ENCODE measurements at places on chromosomes 5 and 9.
A peak's percentile ranks its signal among the peaks of the same experiment; 100 is the strongest.

GRCh38 chr5:55347786-55348185 lies 40.0 kb downstream of the MTREX start:
- no peak for DNase-seq

DNA sequence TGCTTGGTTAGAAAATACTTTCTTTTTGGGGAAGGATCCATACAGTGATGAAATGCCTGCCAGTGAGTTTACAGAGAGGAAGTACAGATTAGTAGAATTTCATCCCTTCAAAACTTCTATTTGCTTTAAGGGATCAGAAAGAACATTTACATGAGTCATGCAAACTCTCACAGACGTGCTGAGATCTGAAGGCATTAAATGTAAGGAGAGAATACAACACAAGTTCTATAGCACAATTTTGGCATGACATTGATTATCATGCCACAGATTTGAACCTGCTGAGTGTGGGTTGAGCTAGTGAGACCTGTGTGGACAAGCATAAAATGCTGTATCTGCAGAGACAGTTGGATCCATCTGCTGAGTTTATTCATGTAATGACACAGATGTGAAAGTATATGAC lies 613.6 kb upstream of the SEMA6A start:
- no peak for DNase-seq

GRCh38 chr5:116469631-116470030 lies 105.0 kb downstream of the SEMA6A start:
- no peak for DNase-seq

DNA sequence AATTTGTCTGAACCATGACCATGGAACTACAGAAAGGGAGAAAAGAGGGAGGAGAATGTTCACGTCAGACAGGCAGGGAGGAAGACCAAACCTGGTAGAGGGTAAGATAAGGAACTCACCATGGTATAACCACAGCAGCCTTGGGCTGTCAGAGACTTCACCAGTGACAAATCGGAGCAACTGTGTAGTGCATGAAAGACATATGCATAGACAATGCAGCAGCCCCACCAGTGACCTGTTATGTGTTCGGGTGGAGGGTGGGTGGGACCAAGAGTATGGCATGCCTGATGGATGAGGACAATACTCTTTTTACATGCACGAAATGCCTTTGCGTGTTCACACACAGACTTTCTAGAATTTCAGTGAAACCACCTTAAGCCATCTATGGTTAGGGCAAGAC lies 221.8 kb upstream of the RASEF start:
- no peak for DNase-seq

- no peak for DNase-seq
Observed at GRCh38 chr9:136017289-136018190, 56.4 kb upstream of the UBAC1 start.

DNA sequence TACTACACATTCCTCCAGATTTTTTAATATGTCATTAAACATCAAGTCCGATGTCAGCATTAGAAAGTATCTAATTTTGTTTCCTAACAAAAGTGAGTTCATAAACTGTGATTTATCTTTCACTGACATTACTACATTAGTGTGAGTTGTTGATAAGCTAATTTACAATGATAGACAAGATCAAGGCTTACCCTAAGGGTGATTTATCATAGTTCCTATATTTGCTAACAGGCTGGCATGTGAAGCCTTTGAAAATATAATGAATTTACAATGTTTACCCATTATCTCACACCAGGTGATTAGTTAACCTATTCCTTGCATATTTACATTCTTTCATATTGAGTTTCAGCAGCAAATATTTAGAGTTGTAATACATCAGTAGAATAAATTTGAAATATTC lies 1096.9 kb upstream of the NUDT12 start:
- no peak for DNase-seq

GRCh38 chr9:109254317-109254716 lies 66.5 kb downstream of the EPB41L4B start:
- DNase-seq: peak; percentile 27

- peak; percentile 43 for DNase-seq
Observed at GRCh38 chr9:20624201-20625002, 2.1 kb upstream of the MLLT3 start.

GRCh38 chr5:151628112-151628823 lies 37.1 kb upstream of the FAT2 start:
- no peak for DNase-seq

GRCh38 chr5:56233230-56233629 lies at the start of gene ANKRD55:
Gene ANKRD55 (minus strand): TSS chr5:56233330. CDS start chr5:56232913, 417 bp downstream.
- DNase-seq: no peak

DNA sequence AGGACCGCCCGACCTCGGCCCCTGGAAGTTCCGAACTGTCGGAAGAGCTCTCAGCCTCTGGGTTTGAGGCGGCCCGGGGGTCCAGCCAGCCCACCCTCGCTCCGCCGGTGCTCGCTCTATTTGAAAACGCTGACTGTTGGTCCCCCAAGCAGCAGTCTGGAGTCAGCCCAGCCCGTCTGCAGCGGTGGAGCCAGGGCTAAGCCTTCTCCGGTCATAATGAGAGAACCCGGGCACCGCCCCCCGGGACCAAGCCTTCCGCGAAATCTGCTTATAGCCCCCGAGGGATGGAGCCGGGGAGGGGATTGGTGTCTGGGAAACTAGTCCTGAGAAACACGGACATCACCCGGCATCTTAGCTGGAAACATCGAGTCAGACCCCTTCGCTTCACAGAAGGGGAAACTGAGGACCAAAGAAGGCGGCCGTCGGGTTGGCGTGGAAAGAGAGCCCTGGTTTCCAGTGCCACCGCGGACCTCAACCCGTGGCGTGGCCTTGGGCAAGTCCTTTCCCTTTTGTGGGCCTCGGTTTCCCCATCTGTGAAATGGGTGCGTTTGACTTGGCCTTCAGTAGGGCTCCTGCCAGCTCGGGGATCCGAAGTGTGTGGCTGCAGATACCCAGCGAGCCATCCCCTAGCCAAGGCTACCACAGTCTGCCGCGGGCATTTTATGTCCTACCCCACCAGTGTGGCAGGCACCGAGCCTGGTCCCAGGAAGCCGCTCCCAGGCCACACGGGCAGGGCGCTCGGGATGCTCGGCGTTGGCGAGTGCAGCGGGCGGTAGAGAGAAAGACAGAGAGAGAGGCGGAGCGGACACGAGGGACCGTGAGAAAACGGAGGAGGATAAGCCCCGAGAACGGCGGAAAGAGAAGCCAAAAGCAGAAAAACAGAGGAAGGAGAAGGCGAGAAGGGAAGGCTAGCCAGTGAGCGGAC lies 857 bp downstream of the ADAM19 start:
- DNase-seq: no peak

DNA sequence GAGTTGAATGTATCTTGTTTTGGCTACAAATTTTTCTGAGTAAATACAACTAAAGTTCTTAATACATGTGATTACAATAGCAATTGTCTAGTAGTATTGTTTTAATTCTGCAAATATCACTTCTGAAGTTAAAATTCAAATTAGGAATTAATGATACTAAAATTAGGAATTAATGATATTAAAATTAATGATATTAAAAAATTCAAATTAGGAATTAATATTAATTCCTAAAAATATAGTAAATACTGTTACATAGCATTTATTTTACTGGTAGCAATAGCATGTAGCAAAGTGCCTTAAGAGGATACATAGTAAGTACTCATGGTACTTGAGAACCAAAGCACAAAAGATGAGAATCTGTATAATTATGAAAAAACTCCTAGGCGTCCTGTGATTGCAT lies 136.2 kb downstream of the DMXL1 start:
- DNase-seq: no peak

- no peak for DNase-seq
Observed at GRCh38 chr9:38443181-38443580, 18.9 kb upstream of the IGFBPL1 start.

All from fibroblast of skin of left quadriceps (primary cell).